ENCODE measurements at places on chromosomes 2 and 18.

- DNase-seq: no peak
These were observed 5.7 kb downstream of the PARD3B start for GRCh38 chr2:204550751-204551511.

- DNase-seq: no peak
These were observed 78.9 kb upstream of the TXNDC2 start for GRCh38 chr18:9806905-9807304.

- DNase-seq: no peak
These were observed 110.7 kb downstream of the TMX3 start for GRCh38 chr18:68604256-68604655.

GRCh38 chr2:120995152-120995551, 259.5 kb downstream of the GLI2 start:
- DNase-seq: no peak

DNA sequence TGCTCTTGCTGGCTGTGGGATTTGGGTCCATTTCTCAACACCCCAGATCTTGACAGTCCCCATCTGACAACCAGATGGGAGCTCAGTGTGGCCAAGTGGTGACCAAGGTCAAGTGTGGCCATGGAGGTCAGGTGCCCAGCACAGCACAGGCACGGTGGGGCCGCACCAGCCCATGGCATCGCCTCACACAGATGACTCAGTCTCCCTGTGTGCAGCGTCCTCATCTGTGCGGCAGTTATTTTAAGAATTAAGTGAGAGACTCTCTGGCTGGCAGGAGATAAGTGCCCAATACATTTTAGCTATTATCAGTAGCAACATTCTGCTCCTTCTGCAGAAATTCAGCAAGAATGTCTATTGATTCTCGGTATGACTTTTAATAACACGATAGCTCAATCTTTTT, 167.2 kb downstream of the DDX1 start:
- no peak for DNase-seq

GRCh38 chr2:15527074-15527739, 33.9 kb downstream of the NBAS start:
- DNase-seq: no peak

- DNase-seq: no peak
These were observed 25.3 kb downstream of the PAX8 start for GRCh38 chr2:113253453-113253852.

DNA sequence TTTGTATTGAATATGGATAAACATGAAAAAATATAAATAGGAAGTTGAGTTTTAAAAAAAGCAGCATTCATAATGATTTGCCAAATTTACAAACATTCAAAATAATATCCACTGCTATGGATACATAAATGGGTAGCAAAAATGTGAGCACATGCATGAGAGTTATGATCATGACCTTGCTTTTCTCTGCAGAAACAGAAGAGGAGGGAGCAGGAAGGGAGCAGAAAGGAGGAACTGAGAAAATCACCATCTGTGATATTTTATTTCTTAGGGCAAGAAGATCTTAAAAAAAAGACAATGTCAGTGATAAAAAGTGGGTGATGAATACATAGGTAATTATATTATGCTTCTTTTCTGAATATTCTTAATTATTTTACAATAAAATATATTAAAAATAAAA, 17.7 kb upstream of the CCDC93 start:
- no peak for DNase-seq

Measured in NCI-H774 (cell line).